ENCODE measurements at places on chromosomes 2 and 18.

- no peak for DNase-seq
Measured at GRCh38 chr2:129006135-129006886, 687.6 kb upstream of the HS6ST1 start.

DNA sequence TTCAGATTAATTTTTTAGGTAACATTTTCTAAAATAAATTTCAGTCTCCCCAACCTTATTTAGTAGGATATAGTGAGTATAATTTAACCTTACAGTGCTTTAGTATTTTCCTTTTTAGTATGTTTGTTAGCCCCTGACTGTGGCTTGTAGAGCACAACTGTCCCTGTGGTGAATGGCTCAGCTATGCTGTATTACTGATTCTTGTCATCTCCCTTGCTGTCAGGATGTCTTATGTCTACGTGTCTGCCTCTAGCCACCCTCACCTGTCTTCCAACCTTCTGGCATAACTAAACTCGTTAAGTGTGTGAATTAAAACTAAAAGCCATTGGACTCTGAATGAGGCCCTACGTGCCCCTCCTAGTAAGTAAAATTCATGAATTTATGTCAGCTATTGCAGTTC is 18.4 kb downstream of the MRPS9 start:
- DNase-seq, result no peak

DNA sequence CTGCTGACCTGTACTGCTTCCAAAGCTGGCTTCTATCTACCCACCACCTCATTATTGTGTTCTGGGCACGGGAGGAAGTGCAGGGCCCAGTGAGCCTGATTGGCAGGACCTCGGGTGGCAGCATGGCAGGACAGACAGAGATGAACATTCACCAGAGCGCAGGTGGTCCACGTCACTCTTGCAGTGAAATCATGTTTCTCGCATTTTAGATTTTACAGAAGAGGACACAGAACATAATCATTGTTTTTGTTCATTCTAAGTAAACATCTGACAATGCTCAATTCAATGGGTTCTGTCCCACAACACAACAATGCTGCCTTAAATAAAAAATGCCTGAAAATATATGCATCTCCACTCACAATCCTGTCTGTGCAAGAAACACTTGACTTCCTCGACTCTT is 11.5 kb upstream of the BIN1 start:
- no peak for DNase-seq

DNA sequence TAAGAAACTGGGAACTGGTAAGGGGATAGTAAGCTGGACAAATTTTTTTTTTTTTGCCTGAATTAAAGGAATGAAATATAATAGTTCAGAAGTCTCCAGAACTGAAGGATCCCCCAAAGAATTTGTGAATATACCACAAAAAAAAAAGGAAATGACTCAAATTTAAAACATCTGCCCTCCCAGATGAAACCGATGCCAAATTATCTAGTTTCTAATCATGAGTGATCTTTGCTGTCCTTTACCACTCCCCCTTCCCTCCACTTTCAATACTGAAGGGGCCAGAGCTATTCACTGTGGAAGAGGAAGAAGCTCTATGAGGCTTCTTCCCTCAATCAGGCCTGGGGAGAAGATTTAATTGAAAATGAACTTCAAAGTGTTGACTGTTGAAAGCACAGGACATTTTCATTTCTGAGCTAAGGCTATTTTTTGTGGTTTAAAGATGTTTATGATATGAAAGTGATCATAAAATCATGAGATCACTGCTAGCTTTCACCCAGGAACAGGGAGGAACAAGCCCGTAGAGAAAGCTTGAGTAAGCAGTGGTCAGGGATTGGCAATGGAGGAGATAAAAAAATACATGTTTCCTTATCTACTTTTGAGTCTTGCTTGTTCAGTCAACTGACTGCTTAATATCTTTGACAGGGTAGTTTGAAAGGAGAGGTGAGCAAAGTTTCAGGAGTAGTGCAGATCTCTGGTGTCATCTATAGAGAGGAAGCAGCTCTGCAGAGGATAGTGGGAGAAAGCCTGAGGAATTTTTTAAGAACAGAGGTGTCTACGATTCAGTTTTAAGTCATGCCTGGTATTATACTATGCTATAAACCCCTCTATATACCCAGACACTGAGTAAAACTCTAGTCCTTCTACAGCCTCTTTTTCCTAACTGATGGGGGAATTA is 409.5 kb upstream of the FIGN start:
- DNase-seq, result no peak

- DNase-seq, result no peak
Measured at GRCh38 chr2:88184762-88185161, 14.6 kb downstream of the THNSL2 start.

Data from renal cortical epithelial cell (primary cell).